Type B pancreatic cell (in vitro differentiated cells): ENCODE measurements at places on chromosomes 7 and 10.
A peak's percentile ranks its signal among the peaks of the same experiment; 100 is the strongest.

DNA sequence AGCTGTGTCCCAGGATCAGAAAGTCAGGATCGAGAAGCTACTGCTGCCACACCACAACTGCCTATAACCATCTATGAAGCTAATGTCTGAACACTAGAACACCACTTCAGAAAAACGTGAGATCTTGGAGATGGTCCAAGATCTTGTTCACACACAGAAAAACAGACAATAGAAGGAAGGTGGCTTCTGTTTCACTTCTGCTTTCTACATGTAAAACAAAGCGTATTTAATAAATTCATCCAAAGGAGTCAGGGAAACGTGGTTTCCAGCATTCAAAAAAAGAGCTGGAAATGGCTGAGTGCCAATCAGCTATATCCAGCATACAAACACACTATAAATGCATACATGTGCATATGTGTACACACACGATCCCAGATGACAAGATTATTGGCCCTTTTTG, 70.2 kb upstream of the CCDC71L start:
- no peak for DNase-seq

- DNase-seq: no peak
Observed at GRCh38 chr10:59290448-59290847, 71.9 kb downstream of the FAM13C start.

GRCh38 chr7:128168667-128169210, 72.3 kb upstream of the LEP start:
- DNase-seq: peak; percentile 78

DNA sequence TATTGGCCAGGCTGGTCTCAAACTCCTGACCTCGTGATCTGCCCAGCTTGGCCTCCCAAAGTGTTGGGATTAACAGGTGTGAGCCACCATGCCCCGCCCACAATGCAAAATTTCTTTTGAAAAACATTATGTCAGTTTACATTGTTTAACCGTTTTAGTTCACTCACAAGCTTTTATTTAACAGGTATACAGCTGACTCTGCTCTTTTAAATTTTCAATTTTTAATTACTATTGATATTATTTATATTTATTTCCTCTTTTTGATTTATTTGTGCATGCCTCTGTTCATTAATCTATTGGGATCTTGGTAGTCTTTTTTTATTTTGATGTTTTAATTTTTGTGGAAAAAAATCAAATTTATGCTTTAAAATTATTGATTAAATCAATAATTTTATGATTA, 16.9 kb downstream of the ZKSCAN5 start:
- DNase-seq: no peak

DNA sequence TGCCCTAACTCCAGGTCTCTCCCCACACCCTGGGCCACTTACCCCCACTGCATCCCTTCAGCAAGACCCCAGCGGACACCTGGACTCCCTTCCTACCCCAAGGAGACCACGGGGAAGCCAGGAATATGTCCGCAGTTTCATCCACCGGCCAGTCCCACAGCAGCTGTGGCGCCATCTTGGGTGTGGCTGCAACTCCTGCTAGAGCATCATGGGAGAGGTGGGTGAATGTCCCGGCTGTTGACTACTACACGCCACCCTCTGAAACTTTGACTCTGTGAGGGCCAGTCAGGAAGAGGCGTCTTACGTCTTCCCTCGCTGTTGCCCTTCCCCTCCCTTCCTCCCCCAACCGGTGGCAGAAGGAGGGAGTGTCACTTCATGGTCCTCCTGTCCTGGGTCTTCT, 238.3 kb upstream of the RNF32 start:
- DNase-seq: no peak
